AG09319 (cell line): ENCODE measurements at places on chromosomes 16 and 17.

DNA sequence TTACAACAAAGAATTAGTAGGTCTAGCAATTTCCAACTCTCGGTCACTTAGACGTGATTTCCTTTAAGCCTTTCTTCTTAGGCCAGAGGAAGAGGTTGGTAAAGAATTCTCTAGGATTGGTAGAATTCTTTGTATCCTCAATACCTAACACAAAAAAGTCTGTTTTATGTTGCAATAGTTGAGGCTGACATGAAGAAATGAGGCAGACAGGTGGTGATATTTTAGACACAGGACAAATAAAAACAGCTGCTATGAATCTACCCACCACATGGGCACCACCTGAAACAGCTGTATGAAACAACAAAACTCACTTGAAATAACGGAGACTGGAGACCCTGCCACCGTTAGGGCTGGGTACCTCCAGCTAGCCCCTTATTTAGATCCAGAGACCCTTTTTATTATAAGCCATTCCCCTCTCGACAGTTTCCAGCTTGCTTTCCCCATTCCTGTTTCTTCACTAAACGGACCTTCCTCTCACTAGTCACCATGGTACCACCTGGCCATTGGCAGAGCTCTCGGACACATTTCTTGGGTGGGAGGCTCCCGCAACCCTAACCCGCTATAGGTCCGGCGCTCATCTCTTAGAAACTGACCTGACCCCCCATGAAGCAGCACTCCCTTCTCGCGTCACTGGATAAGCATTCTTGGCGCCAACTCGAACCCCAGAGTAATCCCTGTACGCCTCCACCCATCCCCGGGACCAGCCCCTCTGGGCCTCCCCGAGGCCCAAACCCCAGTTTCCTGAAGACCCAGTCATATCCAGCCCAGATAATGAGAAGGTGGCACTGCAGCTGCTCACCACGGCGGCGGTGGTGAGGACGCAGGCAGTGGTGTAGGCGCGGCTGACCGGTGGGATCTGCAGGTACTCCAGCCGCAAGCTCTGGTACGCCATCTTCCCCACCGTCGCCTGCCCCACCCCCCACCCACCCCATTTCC is at the start of gene DERL2:
DERL2 (minus strand) TSS at position 909 of the 936 bp plus-strand sequence; CDS start at position 892, 17 bp downstream.
- no peak for DNase-seq

GRCh38 chr17:81451823-81452222 is 56.6 kb downstream of the BAHCC1 start:
- no peak for DNase-seq

DNA sequence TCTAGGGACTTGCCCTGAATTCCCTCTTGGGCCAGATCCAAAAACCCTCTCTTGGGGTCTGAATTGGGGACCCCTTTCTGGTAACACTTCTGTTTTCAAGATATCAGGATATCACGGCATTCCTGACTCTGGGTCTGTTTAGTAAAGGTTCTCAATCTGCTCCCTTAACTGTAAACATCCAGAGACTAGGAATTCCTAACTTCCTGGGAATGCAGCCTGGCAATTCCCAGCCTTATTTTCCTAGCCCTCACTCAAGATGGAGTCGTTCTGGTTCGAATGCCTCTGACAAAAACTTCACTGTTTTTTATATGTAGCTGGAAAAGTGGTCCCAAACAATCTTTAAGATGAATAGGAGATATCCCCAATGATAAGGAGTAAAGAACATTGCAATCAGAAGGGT is 141.6 kb upstream of the XYLT1 start:
- DNase-seq, result no peak

GRCh38 chr16:7644811-7645210 is 312.2 kb downstream of the RBFOX1 start:
- DNase-seq, result no peak

DNA sequence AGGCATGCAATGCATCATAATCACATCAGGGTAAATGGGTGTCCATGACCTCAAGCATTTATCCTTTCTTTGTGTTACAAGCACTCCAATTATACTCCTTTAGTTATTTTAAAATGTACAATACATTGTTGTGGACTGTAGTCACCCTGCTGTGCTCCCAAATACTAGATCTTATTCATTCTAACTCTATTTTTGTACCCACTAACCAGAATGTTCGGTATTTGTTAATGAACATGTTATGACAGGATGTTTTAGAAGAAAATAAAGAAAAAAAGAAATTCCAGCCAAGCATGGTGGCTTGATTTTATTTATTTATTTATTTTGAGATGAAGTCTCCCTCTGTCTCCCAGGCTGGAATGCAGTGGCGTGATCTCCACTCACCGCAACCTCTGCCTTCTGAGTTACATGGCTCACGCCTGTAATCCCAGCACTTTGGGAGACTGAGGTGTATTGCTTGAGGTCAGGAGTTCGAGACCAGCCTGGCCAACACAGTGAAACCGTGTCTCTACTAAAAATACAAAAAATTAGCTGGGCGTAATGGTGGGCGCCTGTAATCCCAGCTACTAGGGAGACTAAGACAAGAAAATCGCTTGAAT is 1.8 kb upstream of the NDE1 start:
- no peak for DNase-seq

GRCh38 chr17:10616502-10617119 is 40.5 kb downstream of the MYH3 start:
- DNase-seq, result no peak
